ENCODE measurements at places on chromosomes 13 and 19. TPM values are rescaled to one million over a fixed set of nuclear protein-coding genes. Genes with fewer than 3 reads are reported as not detected.

PEAK3 gene
- 0.18 TPM for total RNA-seq

- no peak for DNase-seq
Measured at GRCh38 chr13:110382229-110382628, 75.1 kb downstream of the COL4A2 start.

GRCh38 chr19:46386996-46387712 lies 26.2 kb downstream of the CCDC8 start:
- DNase-seq: no peak

DNA sequence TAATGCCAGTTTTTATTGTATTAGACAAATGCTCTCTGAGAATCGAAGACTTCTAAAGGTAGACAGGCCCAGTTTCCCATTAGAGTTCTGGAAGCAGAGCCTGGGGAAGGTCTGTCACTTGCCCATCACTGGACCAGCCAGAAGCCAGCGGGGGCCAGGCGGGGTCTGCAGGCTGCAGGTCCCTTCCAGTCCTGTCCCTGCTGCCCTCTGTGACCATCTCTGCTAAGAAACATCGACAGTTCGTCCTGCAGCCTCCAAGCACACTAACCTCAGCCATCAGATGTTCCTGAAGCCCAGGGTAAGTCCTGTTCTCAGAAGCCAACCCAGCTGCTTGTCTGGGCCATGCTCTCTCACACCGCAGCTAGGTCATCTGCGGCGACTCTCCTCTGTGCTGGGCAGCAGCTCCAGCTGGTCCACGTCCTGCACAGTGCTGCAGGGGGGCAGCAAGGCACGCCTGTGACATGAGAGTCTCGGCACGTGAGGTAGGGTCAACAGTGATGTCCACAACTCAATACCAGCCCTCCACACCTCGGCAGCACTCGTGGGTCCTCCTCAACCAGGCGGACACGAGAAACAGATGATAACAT lies 2.9 kb upstream of the ADPRHL1 start:
- DNase-seq: no peak

GRCh38 chr19:18785179-18786124 lies 5.7 kb downstream of the COMP start:
- peak; percentile 88 for DNase-seq

ERICH4 gene
- not detected for total RNA-seq

DNA sequence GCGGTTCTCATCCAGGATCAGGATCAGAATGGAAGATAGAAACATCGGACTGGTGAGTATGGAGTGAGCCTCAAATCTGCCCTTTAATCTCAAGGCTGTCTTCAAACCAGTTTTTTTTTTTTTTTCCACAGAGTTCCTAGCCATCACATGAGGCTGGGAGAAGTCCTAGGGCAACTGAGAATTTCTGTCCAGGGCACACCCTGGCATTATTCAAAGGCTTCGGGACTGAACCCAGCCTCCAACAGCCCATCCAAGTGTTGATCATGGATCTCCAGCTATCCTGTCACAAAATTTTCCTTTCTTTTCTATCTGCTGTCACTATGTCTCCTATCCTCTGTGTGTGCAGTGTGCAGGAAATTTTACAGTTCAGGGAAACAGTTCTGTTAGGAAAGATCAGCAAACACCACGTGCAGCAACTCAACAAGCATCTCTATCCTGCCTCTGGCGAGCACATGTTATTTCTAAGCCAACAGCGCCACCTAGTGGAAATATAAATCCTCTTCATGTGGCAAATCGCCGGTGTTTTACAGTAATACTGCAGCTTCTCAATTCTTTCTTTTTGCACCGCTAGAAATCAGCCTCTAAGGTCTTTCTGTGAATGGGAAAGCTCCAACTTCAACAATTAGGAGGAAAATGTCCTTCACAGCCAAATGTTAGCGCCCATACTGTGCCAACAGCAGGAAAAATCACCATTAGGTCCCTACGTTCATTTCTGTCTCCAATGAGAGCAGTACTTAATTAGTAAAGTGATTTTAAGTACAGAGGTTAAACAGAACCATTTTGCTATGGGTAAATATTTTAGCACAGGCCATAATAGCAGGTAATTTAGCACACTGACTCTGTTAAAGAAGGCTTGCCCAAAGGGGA lies 21.4 kb upstream of the ZNF181 start:
- peak; percentile 82 for DNase-seq

ZGLP1 gene
- 5.4 TPM for total RNA-seq

CIC gene
- total RNA-seq: 48.2 TPM

GRCh38 chr13:106612688-106613087 lies 44.8 kb upstream of the ARGLU1 start:
- DNase-seq: no peak

DNA sequence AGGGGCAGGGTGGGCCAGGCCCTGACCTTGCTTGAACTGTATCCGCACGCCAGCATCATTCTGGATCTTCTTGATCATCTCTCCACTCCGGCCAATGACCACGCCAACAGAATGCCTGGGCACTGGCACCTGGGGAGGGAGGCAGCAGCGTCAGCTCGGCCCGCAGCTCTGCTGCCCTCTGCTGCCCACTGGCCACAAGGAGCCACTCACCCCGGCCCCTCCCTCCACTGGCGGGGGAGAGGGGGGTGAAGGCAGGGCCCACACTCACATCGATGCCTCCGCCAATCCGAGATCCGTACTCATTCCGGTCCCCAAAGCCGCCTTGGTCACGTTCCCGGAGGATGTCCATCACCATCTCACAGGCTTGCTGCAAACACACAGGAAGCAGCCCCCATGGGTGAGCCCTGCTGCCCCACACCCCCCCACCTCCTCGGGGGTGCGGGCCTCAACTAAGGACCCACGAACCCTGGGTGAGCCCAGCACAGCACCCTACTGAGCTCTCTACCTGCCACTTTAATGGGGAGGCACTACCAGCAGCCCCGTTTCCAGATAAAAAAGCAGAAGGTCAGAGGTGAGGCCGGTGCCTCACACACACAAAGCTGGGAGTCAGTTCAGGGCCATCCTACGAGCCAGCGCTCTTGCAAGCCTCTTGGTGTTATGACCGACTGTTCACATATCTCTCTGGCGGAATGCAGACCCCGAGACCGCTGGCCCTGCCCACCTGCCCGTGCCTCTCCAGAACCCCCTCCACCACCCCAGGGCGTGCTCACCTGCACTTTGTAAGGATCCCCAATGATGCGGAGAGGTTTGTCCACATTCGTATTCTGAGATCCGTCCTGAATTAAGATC lies 6.7 kb downstream of the KHSRP start:
- DNase-seq: no peak

FCAR gene
- total RNA-seq: not detected

ZNF581 gene
- total RNA-seq: 41.8 TPM

NRTN gene
- 0.49 TPM for total RNA-seq

OVOL3 gene
- not detected for total RNA-seq

DNA sequence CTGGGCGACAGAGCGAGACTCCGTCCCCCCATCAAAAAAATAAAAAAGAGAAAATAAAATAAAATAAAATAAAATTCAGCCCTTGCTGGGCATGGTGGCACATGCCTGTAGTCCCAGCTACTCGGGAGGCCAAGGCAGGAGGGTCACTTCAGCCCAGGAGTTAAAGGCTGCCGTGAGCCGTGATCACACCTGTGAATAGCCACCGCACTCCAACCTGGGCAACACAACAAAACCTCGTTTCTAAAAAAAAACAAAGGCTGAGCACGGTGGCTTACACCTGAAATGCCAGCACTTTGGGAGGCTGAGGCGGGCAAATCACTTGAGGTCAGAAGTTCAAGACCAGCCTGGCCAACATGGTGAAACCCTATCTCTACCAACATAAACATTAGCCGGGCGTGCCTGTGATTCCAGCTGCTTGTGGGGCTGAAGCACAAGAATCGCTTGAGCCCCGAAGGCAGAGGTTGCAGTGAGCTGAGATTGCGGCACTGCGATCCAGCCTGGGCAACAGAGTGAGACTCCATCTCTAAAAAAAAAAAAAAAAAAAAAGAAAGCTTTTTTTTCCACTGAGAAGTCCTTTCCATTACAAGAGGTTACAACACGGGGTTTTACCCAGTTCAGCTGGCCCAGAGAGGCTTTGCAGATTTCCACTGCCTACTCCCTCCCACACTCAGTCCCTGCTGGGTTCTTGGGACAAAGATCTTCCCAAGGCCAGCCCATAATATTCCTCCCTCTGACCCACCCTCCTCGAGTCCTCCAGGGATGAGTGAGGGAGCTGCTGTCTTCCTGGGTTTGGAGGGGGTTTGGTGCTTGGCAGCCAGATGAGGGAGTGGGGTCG lies 6.4 kb downstream of the ANGPTL4 start:
- DNase-seq: no peak

All from OCI-LY7 (cell line).